ENCODE measurements at places on chromosomes 16 and 17.

- no peak for DNase-seq
These were observed 74.7 kb downstream of the RPA1 start for GRCh38 chr17:1904273-1905182.

GRCh38 chr17:57945996-57946797 lies 9.0 kb downstream of the CUEDC1 start:
- DNase-seq = no peak

- DNase-seq = no peak
These were observed 1.1 kb downstream of the KDM8 start for GRCh38 chr16:27204312-27204915.

DNA sequence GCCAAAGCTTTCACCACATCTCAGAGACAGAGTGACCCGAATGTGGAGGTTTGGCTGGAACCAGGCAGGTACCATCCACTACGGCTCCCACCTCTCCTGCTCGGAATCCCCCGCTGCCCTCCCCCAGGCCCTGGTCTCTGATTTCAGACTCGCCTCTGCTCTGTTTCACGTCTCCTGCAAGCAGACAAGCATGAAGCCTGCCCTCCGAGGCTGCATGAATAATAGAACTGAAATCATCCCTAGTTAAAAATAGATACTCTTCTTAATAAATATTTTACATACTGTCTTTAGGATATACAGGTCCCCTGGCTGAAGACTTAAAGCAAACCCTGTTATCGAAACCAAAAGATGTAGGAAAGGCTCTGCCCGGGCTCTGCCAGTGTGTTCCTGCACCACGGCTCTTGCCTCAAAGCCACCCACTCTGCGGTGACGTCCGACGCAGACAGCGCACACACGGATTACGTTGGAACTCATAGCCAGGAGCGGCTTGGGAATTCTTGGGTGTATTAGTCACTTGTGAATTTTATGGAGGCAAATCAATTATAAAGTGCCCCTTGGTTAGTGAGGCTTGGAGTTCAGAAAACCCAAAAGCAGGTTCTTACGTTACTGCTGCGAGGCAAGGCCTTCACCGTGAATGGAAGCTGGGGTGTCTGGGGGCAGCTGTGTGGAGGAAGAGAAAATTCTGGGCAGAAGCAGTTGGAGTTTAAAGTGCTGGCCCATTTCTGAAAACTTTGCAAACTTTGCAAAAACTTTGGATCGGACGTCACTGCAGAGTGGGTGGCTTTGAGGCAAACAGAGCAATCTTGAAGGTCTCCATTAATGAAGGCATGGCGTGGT lies 25.6 kb upstream of the NPTX1 start:
- DNase-seq = no peak

DNA sequence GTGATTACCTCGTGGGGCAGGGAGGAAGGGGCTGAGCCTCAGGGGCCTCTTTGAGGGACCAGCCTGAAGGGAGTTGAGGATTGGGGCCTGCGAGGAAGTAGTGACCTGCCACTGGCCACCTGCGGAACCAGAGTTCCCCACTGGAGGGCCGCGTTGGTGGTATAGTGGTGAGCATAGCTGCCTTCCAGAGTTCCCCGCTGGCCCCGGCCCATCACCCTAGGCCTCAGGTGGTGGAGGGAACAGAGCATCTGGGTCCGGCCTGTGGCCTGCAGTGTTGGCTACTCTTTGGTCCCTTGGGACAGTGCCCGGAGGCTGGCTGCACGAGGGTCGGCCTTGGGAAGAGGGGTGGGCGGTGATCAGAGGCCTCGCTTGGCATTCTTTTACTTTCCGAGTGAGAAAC lies 20.5 kb downstream of the MGAT5B start:
- DNase-seq = no peak

Measured in SHP77 (cell line).